Vagina (tissue), 2 donors: ENCODE measurements at places on chromosomes 6 and 20. TPM values are rescaled to one million over a fixed set of nuclear protein-coding genes. Genes with fewer than 3 reads are reported as not detected.

GRCh38 chr20:40942775-40943174, 85.8 kb upstream of the TOP1 start:
- DNase-seq, result no peak

DNA sequence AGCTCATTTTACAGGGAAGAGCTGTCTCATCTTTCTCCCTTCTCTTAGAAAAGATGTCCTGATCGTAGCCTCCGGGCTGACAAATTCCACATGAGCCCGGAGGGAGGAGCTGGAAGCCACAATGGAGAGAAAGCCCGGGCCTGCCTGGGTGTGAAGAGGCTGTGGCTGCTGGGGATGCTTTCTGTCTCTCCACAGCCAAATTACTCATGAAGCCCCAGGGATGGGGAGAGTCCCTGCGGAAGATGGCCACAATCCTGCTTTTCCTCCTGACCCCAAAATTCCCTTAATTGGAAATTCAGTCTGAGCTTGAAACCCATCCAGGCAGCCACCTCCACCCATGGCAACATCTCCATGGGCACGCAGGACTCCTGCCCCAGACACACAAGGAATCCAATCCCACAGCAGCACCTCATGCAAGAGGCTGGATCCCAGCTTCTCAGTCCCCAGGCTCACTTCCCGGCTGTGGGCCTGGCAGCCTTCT, 32.4 kb downstream of the JPH2 start:
- DNase-seq, result no peak

- no peak for DNase-seq
These were observed 110.0 kb upstream of the SSTR4 start for GRCh38 chr20:22924949-22925612.

DNA sequence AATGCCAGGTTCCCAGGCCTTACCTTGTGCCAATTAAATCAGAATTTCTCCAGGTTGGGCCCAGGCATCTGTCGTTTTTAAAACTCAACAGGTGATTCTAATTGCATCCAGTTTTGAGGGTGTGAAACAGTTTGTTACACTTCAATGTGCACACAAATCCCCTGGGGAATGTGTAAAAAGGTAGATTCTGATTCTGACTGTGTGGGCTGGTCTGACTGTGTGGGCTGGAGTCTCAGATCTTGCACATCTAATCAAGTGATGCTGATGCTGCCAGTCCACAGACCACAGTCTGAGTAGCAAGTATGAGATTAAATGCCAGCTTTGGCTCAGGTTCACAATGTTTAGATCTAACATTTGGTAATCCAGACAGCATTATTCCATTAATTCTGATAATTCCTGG, 12.5 kb upstream of the ETV7 start:
- DNase-seq, result no peak

DNA sequence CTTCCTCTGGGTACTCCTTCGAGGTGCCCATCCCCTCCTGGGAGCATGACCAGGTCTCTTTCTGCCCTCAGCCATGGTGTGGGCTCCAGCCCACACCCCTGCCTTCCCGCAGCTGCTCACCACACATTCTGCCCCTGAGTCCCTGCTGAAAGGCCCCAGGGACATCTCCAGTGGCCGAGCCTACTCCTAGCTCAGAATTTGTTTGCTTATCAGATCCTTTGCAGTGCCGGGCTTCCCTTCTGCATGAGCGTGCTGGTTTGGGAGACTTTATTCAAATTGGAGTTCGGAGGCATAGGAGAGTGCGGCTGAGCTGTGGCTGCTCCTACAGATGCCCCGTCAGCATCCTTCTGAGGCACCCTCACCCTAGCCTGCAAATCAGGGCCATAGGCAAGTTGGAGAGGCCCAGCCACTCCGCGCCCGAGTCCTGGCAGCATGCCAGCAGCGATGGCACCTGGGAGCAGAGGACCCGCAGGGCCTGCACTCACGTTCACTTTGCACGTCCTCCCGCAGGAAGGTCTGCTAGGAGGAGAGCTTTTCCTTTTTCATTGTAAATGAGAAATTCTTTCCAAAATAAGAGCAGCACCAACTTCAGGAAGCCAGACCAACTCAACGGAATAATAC, 327.3 kb downstream of the QKI start:
- DNase-seq, result no peak

DNA sequence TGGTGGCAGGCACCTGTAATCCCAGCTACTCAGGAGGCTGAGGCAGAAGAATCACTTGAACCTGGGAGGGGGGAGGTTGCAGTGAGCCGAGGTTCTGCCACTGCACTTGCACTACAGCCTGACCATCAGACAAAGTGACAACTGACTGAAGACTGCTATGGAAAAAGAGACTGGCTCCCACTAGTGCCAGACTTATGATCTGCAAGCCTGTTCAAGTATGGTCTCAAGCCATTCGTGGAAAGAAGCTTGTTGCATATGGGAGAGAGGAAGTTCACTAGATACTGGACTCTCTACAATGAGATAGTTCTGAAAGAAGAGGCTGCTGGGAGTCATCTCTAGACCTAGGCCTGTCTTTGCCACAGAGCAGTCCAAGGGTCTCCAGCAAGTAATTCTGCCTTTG, 26.7 kb downstream of the MDN1 start:
- no peak for DNase-seq

- no peak for DNase-seq
These were observed 61.8 kb downstream of the BTBD3 start for GRCh38 chr20:11979306-11979990.

DNA sequence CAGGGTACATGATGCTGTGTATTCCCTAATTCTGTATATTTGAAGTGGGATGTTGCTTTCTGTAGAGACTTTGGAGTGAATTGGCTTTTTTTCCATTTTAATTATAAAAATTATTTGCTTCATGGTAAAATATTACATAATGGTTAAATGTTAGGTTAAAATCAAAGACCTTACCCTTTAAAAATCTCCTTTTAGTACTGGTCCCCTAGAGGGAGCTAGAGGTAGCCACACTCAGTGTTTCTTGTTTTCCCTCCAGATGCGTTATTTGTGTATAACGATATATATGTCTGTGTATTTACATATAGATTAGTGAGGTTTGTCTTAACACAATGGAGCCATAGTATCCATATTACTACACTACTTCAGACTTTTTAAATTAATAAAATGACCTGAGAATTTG, 146.7 kb downstream of the PLCB4 start:
- no peak for DNase-seq

GRCh38 chr6:72381076-72381475, 240.8 kb upstream of the KCNQ5 start:
- DNase-seq, result no peak

DNA sequence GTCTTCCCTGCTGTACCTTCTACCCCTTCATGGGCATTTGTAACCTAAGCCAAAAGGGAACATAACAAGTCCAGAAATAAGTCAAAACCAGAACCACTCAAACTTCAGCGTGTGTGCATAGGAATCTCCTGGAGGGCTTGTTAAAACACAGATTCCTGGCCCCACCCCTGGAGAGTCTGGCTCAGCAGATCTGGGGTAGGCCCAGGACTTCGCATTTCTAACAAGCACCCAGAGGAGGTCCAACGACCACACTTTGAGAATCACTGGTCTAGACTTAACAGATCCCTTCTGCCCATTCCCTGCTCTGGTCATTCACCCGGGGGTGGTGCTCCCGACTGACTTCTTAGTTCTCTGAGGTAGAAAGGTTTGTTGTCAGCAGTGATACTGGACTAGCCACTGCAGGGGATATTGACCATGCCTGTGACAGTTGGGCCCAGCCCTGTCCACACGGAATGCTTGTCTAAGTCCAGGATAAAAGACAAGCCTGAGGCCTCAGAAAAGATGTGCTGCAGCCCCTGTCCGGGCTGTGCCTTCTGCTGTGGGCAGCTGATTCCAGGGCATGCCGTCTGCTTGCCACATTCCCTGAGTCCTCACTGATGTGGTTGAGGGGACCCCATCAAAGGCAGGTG, 68.6 kb downstream of the SYNJ2 start:
- DNase-seq, result no peak

GRCh38 chr6:142361779-142362750, 60.3 kb downstream of the ADGRG6 start:
- no peak for DNase-seq

DNA sequence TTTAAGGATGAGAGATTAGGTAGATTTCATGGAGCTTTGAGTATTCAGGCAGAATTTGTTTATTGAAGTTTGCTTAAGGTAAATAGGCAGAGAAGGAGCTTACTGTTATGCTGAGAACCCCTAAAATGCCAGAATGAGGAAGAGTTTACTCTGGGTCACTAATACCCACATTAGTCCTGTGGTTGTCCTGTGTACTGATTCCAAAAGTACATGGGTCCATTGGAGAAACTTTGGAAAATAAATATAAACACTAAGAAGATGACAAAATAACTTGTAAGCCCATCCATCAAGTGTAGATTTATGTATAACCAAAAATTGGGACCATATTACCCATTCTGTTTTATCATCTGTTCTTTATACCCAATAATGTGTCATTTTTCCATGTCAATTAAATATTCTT, 31.6 kb downstream of the ENPP1 start:
- DNase-seq, result no peak

DNA sequence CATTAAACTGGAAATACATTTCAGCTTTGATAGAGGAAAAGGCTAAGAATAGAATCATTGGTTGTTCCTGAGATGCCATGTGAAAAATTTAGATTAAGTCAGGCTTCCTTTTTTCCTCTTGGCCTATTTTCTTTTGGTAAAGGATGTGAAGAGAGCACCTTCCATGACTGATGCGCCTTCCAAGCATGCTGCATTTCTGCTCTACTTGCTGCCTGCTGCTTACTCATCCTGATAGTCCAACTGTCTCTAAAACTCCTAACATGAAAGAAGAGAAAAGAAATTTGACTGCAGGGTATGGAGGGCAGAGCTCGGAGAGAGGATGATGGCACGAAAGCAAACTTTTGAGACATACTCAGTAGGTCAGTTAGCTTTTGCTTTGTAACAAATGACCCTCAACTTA, 28.8 kb downstream of the SNAP25 start:
- DNase-seq, result no peak

- DNase-seq, result no peak
These were observed 12.5 kb downstream of the OTOR start for GRCh38 chr20:16760431-16761304.

DNA sequence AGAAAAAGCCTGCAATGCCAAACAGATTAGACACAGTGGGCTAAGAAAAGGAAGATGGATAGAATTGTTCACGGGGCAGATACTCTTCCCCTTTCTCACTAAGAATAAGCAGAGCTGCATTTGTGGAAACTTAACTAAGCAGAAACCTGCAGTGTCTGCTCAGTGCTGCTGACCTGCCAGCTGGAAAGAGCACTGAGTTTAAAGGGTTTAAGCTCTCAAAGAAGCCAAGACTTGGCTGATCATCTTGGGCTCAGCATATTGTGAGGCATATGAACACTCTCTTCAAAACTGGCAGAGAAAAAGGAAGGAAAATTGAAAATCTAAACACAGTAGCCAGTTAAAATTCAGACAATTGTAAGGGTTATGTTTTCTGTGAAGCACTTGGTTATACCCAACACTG, 711.1 kb upstream of the EPHA7 start:
- no peak for DNase-seq

DNA sequence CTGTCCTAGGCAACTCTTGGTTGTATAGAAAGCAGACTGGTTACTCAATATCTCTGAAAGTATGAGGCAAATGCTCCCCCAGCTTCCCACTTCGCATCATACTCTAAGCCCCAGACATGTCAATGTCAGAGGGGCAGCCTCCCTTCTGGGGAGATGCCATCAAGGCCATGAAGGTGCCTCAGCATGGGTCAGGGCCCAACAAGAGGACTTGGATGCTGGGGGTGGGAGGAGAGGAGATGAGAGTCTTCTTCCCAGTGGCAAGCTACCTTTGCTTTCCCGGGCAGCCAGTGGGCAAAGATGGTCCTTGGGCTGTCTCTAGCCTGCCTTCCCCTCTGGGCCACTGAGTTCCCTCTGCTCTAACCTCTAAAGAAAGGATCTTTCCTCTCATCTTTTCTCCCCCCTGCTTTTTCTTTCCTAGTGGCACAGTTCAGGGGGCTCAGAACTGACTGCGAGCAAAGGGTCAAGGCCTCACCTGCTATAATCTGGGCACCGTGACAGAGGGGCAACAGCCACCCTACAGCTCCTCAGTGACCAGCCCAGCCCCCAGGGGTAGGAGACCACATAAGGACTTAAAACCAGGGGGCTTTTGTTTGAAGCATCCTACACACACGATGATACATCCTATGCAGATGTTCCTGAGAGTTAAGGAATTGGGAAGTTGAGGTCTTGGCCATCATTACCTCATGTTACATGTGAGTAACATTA, 26.2 kb downstream of the MOCS1 start:
- DNase-seq, result no peak

GRCh38 chr6:68247782-68248181, 387.3 kb upstream of the ADGRB3 start:
- no peak for DNase-seq

- DNase-seq, result no peak
These were observed 5.4 kb downstream of the SLCO4A1 start for GRCh38 chr20:62647521-62648317.

DNA sequence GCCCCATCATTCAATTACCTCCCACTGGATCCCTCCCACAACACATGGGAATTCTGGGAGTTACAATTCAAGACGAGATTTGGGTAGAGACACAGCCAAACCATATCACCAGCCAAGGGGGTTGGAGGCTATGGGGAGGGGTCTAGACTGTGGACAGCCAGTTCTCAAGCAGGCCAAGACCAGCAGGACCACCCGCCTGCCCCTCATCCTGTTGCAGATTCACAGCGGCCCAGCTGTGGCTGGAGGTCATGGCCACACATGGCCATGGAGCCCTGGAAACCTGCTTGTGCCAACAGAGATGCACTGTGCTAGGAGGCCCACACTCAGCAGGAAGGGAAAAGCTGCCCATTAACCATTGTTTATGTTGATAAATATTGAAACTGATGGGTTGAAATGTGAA, 240.5 kb downstream of the TTLL2 start:
- peak; percentile 62 for DNase-seq

DNA sequence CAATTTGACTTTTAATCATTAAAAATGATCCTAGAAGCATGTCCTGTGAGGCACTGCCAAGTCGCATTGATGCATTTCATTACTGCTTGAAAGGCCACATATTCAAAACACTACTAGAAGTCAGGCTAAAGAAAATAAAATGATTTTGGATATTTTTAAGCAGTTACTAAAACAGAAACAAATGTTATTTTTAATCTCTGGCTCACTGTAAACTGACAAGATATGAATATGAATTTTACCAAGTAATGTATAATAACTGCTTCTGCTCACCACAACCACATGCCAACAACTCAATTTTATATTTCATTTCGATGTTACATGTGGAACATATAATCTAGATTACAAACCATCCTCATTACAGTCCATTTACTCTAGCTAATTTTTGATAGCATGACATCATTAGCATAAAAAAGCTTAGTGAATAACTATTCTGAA, 90.6 kb downstream of the ATXN1 start:
- DNase-seq, result no peak

GRCh38 chr6:6314596-6314995, 5.9 kb downstream of the F13A1 start:
- DNase-seq, result no peak

- DNase-seq, result no peak
These were observed 306.7 kb downstream of the PLCB1 start for GRCh38 chr20:8438748-8439147.

- DNase-seq, result no peak
These were observed 23.9 kb downstream of the RAET1L start for GRCh38 chr6:150001295-150002008.

- DNase-seq, result no peak
These were observed 180.6 kb downstream of the FOXA2 start for GRCh38 chr20:22403632-22404361.

Gene GGTLC1
- total RNA-seq, result not detected

Gene SRSF12
- 0.25 TPM for total RNA-seq

Gene FAM8A1
- total RNA-seq, result 28.7 TPM

Gene HCRTR2
- total RNA-seq, result not detected

Gene DNMT3B
- total RNA-seq, result 1.2 TPM

Gene TTI1
- total RNA-seq, result 13.5 TPM

Gene PBOV1
- not detected for total RNA-seq

Gene CALHM6
- not detected for total RNA-seq

Gene CCDC170
- 2.0 TPM for total RNA-seq

Gene SPEF1
- not detected for total RNA-seq
